ENCODE measurements at places on chromosomes 13 and 19.

DNA sequence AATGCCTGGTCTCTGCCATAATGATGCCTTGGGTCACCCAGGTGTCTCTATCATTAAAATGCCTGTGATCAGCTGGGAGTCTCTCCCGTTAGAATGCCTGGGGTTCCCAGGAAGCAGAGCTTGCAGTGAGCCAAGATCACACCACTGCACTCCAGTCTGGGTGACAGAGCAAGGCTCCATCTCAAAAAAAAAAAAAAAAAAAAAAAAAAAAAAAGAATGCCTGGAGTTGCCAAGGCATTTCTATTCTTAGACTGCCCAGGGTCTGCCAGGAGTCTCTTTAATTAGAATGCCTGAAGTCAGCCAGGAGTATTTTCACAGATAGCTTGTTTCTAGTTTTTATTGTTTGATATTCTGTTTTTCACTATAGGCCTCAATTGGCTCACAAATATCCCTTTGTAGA lies 1552.5 kb downstream of the UQCRFS1 start:
- no peak for DNase-seq

- DNase-seq: no peak
These were observed 9.3 kb downstream of the MAP3K10 start for GRCh38 chr19:40200341-40201099.

DNA sequence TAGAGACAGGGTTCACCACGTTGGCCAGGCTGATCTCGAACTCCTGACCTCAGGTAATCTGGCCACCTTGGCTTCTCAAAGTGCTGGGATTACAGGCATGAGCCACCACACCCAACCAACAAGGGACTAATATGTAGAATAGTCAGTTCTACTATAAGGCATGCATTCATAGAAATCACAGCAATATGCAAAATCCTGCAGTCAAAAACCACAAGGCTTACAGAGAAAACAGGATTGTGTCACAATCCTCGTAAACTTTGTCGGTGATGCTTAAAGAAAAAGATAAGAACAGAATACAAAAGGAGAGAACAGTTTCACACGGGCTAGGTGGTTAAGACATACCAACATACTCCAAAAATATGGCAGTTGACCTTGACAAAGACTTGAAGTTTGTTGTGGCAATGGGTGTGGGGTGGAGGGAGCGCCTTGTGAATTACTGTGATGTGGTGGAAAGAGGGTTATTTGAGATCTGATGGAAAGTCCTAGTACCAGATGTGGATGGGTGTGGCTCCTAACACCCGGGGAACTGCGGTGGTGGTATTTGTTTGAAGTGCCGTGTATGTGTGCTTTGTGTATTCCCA lies 12.4 kb downstream of the NOSIP start:
- DNase-seq: peak; percentile 59

- DNase-seq: no peak
These were observed 59.4 kb downstream of the ZAR1L start for GRCh38 chr13:32255724-32256109.

- no peak for DNase-seq
These were observed 3.2 kb upstream of the PDE4C start for GRCh38 chr19:18229474-18229873.

GRCh38 chr13:29847501-29847983 lies 2.9 kb downstream of the UBL3 start:
- DNase-seq: no peak

GRCh38 chr13:101627556-101627943 lies 175.1 kb downstream of the ITGBL1 start:
- DNase-seq: no peak

DNA sequence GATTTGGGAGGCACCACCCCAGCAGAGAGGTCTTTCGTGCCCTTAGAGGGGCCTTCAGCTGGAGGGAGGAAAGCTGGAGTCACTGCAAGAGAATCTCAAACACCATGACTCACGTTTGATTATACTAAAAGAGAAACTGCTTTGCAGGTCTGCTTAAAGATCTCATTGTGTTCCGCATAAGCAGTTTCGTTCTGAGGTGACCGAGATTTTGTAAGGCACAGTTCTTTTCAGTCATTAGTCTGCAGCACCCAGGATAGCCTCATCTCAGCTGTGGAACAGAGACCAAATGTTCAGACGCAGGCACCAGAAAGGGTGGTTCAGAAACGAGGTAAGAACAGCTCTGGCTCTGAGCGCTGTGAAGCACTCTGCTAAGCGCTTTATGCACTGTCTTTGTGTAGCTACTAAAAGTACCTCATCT lies 71.2 kb upstream of the GTF3A start:
- DNase-seq: peak; percentile 12

DNA sequence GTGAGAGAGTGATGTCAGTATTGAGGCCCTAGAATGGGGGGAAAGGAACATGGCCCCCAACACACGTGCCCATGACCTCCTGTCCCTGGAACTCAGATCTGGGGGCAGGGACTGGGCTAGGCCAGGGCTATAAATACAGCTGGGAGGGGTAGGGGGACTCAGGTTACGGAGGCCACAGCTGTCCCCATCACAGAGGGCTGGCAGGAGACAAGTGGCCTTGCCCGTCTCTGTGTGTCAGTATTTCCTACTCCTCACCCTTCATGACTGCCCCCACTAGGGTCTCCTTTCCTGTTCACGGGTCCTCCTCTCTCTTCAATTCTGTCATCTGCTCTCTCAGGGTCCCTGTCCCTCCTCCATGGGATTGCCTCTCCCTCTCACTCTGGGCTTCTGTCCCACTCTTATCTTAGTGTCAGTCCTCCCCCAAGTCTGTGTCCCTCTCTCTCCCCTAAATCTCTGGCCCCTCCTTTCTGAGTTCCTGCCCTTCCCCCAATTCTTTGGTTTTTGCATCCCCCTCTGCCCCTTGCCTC lies 687 bp upstream of the HRC start:
- no peak for DNase-seq

GRCh38 chr19:10501971-10502523 lies 1.1 kb downstream of the KEAP1 start:
- peak; percentile 70 for DNase-seq

DNA sequence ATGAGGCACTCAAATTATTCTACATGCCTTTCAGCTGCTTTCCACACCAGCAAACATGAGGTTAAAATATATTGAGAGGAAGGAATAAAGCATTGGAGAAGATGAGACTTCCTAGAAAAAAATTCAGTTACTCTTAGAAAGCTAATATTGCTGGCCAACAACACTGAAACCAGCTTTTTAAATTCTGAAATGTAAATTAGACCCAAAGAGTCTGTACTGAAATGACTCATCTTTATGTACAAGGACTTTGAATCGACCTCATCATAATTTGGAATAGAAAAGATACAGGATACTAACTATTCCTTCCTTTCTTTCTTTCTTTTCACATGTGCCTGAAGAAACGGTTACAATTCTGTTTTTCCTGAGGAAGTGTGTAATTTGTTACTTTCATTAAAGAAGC lies 6.5 kb upstream of the HSPH1 start:
- no peak for DNase-seq

DNA sequence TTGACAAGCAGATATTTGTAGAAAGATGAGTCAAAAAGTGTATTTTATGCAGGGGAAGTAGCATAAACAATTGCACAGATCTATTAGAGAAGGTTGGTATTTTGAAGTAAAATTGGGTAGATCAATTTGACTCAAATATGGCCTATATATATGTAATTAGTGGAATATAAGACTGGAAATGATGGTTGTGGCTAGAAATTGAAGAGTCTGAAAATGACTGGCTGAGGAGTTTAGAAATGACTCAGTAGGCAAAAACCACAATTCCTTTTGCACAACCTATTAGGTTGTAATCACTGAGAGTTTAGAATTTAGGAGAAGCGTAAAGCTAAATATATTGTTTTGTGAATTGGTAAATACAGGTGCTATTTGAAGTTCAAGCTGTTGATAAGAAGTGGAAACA lies 622.6 kb upstream of the PCDH20 start:
- DNase-seq: no peak

DNA sequence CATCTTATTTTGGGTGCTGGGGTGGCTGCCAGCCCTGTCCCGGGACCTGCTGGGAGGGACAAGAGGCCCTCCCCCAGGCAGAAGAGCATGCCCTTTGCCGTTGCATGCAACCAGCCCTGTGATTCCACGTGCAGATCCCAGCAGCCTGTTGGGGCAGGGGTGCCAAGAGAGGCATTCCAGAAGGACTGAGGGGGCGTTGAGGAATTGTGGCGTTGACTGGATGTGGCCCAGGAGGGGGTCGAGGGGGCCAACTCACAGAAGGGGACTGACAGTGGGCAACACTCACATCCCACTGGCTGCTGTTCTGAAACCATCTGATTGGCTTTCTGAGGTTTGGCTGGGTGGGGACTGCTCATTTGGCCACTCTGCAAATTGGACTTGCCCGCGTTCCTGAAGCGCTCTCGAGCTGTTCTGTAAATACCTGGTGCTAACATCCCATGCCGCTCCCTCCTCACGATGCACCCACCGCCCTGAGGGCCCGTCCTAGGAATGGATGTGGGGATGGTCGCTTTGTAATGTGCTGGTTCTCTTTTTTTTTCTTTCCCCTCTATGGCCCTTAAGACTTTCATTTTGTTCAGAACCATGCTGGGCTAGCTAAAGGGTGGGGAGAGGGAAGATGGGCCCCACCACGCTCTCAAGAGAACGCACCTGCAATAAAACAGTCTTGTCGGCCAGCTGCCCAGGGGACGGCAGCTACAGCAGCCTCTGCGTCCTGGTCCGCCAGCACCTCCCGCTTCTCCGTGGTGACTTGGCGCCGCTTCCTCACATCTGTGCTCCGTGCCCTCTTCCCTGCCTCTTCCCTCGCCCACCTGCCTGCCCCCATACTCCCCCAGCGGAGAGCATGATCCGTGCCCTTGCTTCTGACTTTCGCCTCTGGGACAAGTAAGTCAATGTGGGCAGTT lies 8.6 kb downstream of the CALM3 start:
- DNase-seq: peak; percentile 2
